ENCODE measurements at places on chromosomes 5 and 9.

DNA sequence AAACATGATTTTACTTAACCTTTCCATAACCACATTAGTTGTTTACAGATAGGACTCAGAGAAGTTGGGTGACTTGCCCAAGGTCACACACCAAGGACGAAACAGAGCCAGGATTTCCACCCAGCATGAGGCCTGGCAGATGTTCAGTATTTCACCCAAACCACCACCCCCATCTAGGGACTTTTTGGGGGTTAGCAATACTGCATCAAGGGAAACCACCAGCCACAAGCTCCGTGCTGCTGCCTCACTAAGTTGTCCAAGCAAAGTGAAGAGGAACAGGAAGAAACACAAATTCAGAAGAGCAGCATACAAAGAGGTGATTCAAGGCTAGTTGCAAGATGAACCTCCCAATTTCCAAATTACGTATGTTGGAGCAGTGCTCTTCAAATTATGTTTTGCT is 219.6 kb upstream of the RORB start:
- DNase-seq: no peak

DNA sequence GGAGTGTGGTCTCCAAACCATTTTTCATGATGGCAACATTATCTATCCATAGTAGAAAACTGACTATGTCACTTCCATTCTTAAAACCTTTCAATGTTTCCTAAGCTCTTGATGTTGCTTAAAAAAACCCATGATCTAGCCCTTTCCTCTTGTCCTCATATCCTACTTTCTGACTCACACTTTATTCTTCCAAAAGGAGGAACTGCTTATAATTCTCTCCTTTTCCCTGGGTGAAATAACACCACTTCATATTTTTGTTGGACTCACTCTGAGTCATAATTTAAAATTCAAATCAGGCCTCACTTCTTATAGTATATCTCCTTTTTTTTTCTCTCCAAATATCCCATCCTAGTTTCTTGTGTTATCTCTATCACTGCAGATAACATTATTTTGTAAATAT is 513.9 kb downstream of the MAN2A1 start:
- no peak for DNase-seq

DNA sequence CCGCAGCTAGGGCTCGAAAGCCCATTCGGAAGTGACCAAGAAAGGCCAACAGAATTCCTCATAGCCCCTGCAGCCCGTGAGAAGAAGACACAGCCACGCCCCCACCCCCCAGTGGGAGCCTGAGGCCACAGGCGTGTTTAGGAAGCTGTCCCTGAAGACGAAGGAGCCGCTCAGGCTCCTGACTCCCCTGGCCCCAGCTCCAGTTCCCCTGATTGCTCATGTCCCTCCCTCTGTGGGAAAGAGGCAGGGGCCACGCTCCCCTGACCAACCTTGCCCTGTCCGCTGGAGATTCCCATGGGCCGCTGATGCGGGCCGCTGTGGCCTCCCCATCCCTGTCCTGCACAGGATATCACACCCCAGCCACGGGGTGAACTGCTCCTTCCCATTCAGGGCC is 13.6 kb downstream of the ROPN1L start:
- no peak for DNase-seq

- DNase-seq: no peak
Observed at GRCh38 chr5:80761176-80761575, 106.4 kb upstream of the DHFR start.

GRCh38 chr5:66675406-66675805 is 79.2 kb downstream of the MAST4 start:
- no peak for DNase-seq

GRCh38 chr9:125177888-125178287 is 11.7 kb downstream of the PPP6C start:
- no peak for DNase-seq

DNA sequence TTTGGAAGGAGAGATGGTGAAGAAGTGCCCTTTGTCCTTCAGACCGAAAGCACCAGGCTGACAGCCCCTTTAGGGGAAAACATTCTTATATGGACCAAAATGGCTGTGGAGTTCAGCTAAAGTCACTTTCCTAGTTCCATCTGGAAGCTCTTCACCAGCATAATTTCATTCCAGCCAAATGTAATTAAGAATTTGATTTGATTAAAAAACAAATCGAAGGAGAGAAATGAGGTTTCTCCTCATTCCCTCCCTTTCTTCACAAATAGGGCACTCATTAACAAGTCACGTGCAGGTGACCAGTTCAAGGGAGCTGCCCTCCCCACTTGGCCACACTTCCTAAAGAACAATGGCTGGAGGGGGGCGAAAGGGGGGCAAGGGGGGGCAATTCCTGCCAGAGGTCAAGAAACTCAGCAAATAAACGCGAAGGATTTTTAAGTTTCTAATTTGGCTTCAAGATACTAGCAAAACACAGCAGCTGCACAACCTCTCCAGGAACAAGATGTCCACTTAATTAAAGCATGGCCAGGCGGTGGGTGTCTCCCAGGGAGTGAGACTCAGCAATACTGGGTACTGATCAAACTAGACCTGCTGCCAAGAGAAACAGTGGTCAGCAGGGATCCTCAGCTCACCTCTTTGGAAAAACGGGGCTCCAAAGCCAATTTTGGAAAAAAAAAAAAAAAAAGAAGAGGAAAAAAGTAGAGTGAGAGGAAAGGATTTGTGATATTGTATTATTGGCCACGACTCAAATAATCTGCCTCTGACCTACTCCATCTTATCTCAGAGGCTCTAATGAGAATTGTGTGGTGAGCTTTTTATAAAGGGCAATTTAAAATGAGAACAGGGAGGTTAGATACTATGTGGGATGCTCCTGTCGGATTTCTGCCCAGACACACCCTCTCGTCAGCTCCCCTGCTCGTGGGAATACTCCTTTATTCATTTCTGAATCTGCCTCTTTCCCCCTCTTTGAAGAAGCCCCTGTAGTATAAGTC is 254.3 kb downstream of the ZSWIM6 start:
- no peak for DNase-seq

DNA sequence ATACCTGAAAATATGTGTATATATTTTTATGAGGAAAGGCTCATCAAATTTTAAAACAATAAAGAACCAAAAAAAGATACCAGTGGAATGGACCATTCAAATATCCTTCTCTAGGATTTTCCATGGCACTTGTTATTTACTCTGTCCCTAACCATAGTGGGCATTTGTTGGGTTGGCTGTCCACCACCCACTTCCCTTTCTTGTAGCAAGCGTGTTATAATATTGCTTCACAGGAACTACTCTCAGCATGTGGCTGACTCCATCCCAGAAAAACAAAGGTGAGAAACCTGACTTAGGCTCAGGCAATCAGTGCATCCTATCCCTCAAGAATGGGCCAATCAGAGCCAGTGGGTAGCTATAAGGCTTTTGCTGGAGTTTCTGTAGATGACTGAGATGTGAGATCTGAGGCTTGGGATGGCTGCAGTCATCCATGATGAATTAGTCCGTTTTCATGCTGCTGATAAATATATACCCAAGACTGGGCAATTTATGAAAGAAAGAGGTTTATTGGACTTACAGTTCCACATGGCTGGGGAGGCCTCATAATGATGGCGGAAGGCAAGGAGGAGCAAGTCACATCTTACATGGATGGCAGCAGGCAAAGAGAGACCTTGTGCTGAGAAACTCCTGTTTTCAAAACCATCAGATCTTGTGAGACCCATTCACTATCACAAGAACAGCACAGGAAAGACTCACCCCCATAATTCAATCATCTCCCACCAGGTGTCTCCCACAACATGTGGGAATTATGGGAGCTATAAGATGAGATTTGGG is 17.2 kb downstream of the C5orf63 start:
- DNase-seq: no peak

DNA sequence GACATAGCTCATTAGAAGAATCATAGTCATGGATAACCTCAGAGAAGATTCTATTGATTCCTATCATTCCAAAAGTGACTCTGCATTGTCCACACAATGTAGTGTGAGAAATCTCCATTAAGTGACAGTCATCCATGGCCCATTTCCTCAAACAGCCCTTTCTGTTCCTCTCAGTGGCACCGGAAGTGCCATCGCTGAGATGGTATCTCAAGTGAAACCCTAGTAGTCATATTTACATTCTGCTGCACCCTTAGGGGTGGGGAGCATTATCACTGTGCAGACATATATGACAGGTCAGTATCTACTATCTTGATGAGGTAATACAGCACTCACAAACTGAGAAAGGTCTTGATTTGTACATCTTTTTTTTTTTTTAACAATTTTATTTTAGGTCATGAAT is 55.4 kb upstream of the MIER3 start:
- DNase-seq: no peak

DNA sequence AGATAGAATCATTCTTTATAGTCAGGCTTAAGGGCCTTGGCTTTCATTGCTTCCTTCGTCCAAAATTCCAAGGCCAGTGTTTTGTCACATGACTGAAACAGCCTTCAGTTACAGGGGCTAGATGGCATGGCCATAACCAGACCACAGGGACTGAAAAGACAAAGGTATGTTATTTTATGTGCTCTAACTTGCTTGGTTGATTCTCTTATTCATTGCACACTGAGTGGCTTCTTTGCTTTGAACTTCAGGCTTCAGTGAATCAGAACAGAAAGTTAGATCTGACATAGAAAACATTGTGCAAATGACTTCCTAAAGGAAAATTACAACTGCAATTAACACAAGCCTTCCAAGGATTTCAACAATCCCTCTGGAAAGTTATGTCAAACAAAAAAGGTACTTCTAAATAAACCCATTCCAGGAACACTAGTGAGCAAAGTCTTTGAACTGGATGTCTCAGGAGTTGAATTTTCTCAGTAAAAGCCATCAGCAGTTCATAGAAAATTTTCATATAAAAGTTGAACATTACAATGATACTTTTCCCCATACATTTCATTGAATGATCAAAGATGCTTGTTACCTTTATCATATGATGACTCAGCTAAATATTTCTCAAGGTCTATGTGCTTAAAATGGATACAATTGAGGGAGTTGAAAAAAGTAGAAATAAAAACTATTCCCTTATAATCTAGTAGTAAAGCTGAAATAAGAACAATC is 355.3 kb downstream of the TMEM232 start:
- DNase-seq: no peak

- DNase-seq: no peak
Observed at GRCh38 chr5:16489322-16489791, 23.8 kb upstream of the ZNF622 start.

GRCh38 chr5:174328631-174329299 is 283.3 kb downstream of the NSG2 start:
- no peak for DNase-seq

DNA sequence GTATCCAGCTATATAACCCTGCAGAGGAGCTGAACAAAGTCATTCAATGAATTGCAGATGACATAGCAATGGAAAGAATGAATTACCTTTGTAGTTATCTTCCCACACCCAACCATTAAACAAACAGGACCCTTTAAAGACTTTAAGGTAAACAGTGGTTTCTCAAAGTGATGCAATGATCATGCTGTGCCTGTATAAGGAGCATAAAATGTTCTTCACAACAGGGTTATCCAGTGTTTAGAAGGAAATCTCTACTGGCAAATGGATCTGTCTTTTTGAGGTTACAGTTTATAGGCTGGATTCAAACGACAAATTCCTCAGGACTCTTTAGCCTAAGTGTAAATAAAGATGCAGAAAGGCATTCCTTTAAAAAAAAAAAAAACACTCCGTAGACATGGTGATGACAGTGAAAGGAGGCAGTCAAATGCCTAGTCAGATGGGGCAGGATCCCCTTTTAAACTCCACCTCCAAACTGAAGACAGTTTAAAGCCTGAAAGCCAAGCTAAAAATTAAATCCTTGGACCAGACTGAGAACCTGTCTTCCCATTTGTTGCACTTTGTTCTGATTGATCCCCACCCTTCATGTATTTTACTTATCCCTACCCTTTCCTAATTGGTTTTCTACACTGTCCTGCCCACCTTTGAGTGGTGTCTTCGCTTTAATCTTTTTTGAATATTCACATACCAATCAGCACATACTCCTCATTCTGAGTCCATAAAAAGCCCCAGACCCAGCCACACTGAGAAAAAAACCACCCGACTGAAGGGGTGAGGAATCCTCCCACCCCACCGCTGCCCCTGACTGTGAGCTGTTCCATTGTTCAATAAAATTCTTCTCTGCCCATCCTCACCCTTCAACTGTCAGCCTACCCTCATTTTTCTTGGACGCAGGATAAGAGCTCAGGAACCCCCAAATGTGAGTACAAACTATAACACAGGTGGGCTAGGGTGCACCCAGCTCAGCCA is 761.3 kb upstream of the DMAC1 start:
- no peak for DNase-seq

GRCh38 chr9:107862881-107863280 is 373.3 kb upstream of the KLF4 start:
- DNase-seq: no peak

- no peak for DNase-seq
Observed at GRCh38 chr5:84197538-84197937, 187.1 kb downstream of the EDIL3 start.

GRCh38 chr5:139378101-139378825 is 4.8 kb downstream of the SLC23A1 start:
- DNase-seq: no peak

DNA sequence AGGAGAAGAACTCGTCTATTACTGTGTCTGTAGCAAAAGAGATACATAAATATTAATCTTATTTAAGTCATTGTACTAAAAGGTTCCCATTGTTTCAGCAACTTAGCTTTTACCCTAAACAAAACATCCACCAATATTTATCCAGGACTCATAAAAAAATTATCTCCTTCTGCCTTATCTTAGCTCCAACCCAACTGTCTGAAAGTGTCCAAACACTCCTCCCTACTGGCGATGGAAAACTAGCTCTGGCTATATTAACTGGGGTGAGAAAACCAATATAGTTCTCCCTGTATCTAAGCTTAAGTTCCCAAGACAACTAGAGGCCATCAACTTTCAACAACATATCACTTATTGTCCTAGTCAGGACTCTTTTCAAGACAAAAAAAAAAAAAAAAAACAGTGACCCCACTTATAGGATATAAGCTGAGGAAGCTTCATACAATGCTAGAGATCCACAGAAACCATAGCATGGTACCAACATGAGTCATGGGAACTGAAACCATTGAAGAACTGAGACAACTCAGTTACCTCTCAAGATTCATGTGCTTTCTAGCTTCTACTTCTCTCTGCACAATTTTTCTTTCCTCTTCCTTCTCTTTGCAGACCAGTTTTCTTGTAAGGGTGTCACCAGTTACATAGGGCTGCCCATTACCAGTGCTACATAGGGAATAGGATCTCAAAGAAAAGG is 150.7 kb upstream of the RASA1 start:
- DNase-seq: no peak

DNA sequence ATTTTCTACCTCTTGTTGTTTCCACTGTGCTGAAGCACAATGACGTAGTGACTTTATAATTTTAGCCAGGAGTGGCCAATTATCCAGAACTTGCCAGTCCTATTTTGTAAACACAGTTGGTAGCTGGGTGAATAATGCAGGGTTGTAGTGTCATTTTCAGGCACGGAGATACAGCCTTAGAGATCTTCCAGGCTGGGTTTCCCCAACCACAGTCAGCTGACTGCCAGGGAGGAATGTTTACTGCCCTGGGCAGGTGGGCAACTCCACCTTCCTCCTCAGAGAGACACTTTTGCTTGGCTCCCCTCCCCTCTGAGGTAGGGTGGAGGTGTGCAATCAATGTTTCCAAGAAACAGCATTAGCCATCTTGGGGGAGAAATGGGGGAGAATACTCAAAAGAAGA is 228.1 kb upstream of the NR4A3 start:
- DNase-seq: no peak
